ENCODE measurements at places on chromosomes 5 and 9. TPM values are rescaled to one million over a fixed set of nuclear protein-coding genes. Genes with fewer than 3 reads are reported as not detected.

DNA sequence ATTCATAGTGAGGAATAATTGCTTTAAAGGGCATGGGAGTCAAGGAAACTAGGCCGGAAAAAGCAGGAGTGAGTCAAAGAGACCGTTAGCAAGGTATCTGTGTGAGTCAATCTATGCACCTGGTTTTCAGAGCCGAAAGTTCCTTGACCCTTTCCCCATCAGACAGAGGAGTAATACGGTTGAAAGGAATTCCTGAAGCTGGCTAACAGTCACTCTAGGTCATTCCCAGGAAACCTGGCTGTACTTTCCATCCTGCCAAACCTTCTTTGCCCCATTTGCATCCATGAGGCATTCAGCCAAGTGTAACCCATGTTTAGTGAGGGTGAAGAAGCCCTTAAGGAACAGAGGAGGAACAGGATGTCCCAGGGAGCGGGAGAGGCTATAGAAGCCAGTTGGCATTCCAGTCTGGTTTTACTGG, 16.2 kb downstream of the RBM18 start:
- no peak for DNase-seq

GRCh38 chr9:12221470-12221869, 471.7 kb upstream of the TYRP1 start:
- DNase-seq = no peak

PTPRD gene
- total RNA-seq = 336 TPM

GRCh38 chr9:38185647-38186403, 116.8 kb upstream of the SHB start:
- no peak for DNase-seq

DNA sequence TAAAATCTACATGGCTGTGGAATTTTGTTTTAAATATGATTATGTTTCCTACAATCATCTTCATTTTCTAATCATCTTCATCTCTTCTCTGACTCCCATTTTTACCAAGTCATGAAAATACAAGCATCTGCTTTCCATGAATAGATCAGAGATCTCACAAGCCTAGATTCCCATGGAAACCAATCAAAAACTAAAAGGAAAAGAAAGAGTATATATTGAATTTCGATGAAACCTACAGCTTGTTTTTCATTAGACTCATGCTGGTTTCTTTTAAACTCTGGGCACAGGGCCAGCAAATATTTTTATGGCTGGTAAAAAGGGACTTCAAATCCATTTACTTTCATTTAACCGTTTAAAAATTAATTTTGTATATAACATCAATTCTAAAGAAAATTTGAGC, 51.2 kb downstream of the INVS start:
- no peak for DNase-seq

GRCh38 chr9:102740578-102740977, 254.6 kb upstream of the CYLC2 start:
- no peak for DNase-seq

GFI1B gene
- not detected for total RNA-seq

DNA sequence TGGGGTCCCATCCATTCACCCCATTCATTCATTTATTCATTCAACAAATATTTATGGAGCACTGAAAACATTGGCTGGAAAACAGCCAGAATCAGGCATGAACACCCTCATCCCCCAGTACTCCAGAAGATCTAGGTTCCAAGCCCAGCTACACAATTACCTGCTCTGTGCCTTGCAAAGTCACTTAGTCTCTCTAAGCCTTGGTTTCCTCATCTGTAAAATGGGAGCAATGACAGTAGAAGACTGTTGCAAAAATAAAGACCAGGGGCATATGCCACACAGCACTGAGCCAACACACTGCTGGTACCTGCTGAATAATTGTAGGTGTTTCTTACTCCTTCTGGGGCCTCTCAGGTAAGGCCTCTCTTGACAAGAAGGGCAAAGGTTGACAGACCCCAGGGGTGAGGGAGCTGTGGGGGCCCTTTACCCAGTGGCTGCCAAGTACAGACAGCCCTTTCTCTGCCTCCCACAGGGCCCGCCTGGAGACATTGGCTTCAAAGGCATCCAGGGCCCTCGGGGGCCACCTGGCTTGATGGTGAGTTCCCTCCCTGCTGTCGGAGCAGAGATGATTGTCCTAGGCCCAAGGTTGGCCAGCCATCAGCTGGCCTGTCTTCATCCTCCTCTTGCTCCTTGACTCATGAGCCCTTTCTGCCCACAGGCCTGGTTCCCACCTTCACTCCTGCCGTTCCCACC, 22.6 kb upstream of the ORM1 start:
- DNase-seq = no peak

GRCh38 chr5:148759101-148759500, 67.3 kb upstream of the ADRB2 start:
- DNase-seq = no peak

DNA sequence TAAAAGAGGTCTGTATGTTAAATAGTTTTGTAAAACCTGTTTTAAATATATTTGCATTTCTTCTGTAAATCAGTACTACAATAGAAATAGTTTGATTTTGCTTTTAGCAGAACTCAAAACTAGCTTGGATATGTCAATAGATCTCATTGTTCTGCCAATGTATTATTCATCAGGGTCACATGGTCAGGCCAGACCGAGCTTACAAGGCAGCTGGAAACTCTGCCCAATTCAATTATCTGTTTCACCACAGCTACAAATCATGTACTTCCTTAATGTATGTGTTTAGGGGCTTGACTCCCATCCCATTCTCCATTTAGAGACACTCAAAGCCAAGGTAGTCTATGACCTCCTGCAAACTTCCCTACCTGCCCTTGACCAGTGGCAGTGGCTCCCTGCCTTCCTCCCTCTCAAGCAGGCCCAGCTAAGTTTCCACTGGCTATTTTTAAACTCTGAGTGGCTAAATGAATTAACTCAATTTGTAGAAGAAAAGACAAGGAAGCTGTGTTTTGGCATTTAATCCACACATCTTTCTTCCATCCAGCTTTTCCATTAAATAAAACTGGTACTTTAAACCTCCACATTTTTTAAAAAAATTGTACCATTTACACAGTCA, 46.4 kb upstream of the SELENOP start:
- DNase-seq = no peak

DNA sequence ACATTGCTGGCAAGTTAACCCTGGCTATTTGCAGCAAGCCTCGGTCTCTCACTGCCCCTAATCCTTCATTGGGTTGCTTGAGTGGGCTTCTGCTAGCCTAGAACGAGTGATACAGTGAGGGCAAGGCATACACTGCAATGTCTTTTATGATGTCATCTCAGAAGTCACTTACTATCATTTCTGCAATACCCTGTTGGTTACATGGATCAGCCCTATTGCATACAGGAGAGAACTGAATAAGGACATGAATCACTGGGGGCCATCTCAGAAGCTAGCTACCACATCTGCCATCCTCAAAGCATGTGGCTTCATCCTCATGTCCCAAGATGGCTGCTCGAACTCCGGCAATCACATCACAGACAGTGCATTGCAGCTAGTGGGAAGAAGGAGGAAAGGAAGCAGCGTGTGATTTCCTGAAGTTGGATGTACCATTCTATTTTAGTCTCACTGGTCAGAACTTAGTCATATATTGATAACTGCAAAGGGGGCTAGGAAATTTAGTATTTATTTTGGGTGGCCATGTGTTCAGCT, 33.3 kb upstream of the CDKN2AIPNL start:
- DNase-seq = no peak
